ENCODE measurements at places on chromosomes 6 and 20.

GRCh38 chr6:56047931-56048540, 172.6 kb upstream of the BMP5 start:
- no peak for DNase-seq

DNA sequence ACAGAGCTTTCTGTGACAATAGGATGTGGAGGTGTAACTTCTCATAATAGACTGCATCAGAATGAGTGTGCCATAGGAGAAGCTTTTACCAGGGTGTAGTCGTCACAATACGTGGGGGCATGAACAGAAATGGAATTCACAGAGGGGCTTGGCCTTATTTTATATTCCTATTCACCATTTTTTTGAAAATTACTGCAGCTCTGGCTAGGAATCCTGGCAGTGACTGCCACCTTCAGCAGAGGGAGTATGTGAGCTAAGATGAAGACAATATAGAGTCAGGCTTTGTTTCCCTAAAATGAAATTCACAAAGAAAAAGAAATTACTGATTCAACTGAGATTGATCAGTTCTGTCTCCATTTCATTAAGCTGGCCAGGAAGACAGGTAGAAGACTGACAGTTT, 13.9 kb downstream of the TOMM6 start:
- DNase-seq = peak; percentile 16

DNA sequence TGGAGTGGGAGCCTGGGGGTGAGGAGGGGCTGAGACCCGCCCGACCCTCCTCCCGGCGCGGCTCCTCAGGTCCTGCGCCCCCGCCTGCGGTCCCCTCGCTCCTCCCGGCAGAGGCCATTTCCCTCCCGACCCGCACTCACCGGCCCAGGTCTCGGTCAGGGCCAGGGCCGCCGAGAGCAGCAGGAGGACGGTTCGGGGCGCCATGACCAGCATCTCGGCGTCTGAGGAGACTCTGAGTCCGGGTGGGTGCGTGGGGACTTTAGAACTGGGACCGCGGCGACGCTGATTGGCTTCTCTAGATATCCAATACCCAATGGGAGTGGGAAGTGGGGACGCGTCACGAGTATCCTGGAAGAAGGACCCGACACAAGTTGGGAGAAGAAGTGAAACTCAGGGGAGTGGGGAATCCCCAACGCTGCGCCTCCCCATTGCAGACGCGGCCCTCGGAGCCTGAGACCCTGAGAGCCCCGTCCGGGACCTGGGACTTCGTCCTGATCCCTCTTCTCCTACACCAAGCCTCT, at the start of gene HLA-B:
TSS of gene HLA-B (minus strand) at position 234 of the 521 bp plus-strand sequence. CDS start at position 213, 21 bp downstream.
- DNase-seq = peak; percentile 49

- DNase-seq = no peak
These were observed 405.0 kb downstream of the CDKAL1 start for GRCh38 chr6:20939161-20939775.

DNA sequence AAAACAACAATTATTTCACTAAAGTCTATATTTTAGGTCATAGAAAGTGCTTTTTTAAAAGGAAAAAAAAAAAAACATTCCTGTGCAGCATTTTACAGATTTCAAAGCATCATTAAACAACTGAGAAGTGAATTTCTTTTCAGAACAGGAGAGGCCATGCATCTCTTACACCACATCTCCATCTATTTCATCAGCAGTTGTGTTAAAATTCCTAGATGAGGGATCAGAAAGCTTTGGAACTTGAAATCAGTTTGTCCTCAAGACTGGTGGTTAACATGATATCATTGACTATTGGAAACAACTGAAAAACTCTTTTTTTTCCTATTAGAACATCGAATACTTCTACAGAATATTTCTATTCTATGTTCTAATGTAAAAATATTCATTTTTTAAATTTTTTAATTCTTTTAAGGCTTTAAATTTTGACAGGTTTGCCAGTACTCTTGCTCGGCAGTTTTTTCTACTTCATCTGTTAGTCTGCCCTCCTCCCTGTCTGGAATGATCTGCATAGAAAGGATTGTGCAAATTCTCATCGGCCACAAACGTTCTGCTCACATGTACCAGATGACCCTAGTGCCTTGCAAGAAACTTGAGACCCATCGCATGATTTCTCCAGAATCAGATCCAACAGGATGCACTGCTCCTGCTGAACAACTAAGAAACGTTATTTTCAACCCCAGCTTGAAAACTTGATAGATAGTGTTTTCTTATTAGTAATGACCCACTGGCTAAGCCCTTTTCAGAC, 411.0 kb upstream of the AGPAT4 start:
- no peak for DNase-seq

DNA sequence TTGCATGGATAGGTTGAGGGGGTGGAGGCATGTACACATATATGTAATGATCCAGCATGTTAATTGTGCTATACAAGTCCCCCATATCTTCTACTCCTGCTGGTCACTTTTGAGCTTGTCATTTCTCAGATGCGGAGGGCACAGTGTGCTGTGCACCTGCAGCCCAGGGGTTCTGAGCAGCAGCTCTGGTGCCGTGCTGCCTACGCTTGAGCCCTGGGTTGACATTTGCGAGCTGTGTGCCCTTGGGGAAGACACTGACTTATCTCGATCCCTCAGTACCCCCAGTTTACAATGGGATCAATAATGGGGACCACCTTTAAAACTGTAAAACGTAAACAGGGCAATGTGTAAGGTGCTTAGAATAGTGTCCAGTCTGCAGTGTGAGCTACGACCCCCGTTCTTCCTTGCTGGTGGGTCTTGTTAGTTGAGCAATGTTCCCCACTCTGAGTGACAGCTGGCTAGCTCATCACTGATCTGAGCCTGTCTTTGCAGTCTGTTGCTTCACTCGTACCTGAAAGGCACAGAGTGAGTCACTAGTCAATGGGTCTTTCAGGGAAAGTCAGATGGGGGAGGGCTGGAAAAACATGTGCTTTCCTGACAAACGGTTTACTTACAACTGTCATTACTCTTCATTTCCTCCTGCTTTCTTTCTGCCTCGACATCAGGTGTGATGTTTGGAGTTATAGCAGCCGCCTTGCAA, 91.7 kb downstream of the SLC2A10 start:
- DNase-seq = no peak
